ENCODE measurements at places on chromosomes 5 and 9. TPM values are rescaled to one million over a fixed set of nuclear protein-coding genes. Genes with fewer than 3 reads are reported as not detected.

DNA sequence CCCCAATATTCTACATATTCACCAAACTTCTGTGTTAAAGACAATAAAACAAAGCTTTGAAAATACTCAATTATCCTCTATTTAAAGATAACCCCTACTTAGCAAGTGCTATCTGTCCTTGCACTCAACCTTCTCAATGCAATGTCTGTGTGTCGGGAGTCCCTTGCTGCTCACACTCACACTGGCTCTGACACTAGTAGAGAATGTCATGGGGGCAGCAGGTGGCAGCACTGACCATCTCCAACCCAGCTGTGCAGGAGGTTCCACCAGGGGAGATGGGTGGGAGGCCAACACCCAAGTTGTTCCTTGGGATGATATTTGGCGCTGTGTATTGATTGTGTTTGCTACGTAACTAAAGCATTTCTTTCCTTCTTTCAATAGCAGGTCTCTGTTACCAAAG, 59.4 kb upstream of the SIMC1 start:
- no peak for DNase-seq

The CARD9 gene
- 4.0 TPM for total RNA-seq

GRCh38 chr5:172407241-172407691, 47.1 kb downstream of the SH3PXD2B start:
- DNase-seq = no peak

- no peak for DNase-seq
These were observed 521.0 kb upstream of the CHD1 start for GRCh38 chr5:99449786-99450185.

DNA sequence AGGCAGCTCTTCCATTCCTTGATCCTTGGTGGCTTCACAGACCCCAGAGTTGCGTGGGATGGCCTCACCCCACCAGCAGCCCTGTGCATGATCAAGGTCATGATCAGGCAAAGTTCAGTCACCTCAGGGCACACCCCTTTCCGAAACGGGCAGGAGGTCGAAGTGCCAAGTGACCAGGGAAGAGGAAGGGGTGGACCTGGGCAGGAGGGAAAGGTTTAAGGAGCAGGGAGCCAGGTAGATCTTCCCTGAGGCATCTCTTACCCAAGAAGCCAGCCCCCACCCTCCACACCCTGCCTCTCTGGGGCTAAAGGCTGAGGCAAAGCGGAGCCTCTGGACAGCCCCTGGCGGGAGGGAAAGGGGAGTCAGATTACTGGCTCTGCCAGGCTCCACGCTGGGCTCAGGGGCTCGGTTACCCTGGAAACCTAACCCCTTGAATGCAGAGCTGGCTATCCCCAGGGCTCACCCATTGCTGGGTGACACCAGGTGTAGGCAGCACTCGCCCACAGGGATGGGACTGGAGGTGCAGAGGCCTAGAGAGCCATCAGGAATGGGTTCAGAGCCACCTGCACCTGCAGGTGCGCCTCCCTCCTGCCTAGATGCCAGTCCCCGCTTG, 3.6 kb downstream of the MGAT4B start:
- no peak for DNase-seq

DNA sequence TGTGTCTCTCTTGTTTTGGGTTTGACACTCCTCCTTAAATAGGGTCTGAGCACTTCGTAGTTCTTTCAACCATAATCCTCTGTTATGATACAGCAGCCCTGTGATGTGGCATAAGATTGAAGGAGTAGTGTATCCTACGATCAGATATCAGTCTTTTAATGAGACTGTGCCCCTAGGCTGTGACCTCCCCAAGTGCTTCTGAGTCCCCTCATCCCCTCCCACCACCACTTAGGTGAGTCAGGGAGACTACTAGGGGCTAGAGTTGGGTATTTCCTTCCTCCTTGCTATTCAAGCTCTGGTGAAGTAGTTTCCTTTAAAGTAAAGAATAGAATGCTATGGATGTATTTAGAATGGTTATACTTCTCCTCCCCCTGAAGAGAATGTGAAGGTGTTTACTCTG, 637.2 kb upstream of the GRAMD2B start:
- DNase-seq = no peak

The SUSD3 gene
- 6.6 TPM for total RNA-seq

The OBP2A gene
- total RNA-seq = not detected

- DNase-seq = no peak
These were observed 703 bp downstream of the FAM120AOS start for GRCh38 chr9:93452710-93453046.

The LRRC19 gene
- not detected for total RNA-seq

The DBH gene
- total RNA-seq = 0.13 TPM

The GABRB2 gene
- 0.13 TPM for total RNA-seq

DNA sequence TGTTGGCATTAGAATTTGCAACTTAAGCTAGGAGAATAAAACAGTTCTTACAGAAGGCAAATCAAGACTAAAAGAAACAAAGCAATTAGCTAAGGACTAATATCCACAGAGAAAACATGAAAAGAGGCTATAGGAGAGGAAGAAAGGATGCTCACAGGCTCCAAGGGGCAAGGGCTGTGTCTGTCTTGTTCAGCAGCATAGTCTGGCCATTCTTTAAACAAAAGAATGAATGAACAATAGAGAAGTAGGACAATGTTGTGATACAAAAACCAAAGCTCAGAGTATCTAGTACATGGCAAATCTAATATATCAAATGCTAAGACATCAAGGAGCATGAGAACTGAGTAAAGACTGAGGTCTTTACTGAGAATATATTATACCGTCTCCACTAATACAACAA, 39.5 kb downstream of the PLPP1 start:
- no peak for DNase-seq

The RASEF gene
- 0.09 TPM for total RNA-seq

- no peak for DNase-seq
These were observed 22.9 kb downstream of the CDK7 start for GRCh38 chr5:69257577-69257976.

The PCDH12 gene
- 7.0 TPM for total RNA-seq

- no peak for DNase-seq
These were observed 3.2 kb upstream of the RPP25L start for GRCh38 chr9:34615132-34615531.

DNA sequence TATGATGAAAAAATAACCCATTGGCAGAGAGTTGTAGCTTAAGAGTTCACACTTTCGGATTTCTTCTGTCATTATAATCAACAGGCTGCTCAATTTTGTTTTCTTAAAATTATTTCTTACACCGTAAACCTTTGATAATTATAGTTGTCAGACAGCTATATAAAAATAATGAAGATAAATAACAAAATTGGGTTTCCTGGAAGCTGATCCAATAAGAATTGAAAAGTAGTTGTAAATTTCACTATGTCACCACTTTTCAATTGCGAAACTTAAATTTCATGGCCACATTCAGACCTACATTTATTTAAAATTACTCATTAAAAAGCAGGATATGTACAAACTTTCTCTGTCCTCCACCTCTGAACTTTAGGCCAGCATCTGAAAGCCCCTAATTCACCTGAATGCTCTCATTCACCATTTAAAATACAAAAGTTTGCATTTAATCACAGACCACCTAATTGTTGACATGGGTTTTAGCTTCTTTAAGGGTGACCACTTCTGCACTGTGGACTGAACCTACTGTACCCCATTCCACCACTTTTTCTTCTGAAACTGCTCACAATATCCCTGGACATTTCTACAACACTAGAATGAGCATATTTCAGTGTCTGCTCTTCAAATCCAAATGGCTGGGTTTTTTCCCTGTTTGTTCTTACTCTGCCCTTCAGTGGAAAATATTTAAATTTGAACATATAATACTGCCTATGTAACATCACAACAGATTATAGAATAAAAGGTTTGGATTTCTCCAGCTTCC, 680 bp downstream of the SELENOP start:
- DNase-seq = no peak

GRCh38 chr5:122921826-122922225, 76.4 kb downstream of the SNX24 start:
- no peak for DNase-seq

DNA sequence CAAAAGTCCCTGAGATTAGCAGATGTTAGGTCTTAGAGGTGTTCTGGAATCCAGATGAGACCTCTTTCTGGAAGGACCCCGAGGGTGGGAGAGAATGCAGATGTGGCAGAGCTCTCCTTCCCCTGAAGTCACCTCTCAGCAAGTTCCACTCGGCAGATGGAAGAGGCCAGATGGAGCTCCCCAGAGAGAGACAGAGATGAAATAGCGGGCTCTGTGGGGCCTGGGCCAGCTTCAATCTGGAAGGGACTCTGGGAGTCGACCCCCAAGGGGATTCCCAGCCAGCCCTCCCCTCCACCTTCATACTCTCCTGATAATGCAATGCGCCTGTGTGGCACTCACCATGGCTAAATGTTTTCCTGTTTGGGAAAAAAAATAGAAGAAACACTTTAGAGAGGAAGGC, 60.2 kb downstream of the WNK2 start:
- no peak for DNase-seq

DNA sequence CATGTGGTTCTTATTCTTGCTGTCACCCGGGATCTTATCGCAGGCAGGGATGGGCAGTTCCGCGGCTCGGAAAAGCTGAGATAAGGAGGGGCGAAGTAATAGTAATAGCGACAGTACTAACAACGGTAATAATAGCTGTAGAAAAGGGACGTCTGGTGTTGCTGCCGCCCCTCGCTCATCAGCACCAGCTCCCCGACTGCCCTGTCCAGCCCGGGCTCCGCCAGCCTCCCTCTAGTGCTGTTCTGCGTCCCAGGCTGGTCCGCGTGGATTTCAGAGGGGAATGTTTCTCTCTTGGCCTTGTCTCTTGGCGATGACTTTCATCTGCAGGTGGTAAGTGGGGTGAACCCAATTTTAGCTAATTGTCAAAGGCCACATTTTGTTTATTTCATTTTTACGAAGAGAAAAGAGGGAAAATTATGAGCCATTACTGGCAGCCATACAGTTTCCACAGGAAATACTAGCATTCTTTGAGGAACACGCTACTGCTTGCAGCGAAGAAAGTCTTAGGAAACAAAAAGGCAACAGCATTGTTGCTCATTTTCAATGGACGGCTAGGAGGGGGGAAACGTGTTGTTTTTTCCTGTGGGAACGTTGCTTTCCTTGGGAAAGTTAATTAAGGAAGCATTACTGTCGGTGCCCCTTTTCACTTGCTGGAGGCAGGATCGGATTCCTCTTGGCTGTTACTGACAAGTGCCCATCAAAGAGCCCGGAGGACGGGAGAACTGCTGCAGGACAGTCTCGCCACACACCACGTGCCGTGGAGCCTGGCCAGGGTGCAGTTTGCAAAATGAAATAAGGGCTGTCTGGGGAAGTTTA, 762 bp downstream of the SNCAIP start:
- no peak for DNase-seq

The CATSPER3 gene
- total RNA-seq = 0.80 TPM

The ANXA6 gene
- 211 TPM for total RNA-seq

The CCDC183 gene
- total RNA-seq = 2.5 TPM

The IL3 gene
- total RNA-seq = not detected

- no peak for DNase-seq
These were observed 5.9 kb downstream of the MED10 start for GRCh38 chr5:6372251-6373080.

- DNase-seq = no peak
These were observed 2.5 kb upstream of the EDF1 start for GRCh38 chr9:136868644-136869043.

The TRPM6 gene
- 3.5 TPM for total RNA-seq

DNA sequence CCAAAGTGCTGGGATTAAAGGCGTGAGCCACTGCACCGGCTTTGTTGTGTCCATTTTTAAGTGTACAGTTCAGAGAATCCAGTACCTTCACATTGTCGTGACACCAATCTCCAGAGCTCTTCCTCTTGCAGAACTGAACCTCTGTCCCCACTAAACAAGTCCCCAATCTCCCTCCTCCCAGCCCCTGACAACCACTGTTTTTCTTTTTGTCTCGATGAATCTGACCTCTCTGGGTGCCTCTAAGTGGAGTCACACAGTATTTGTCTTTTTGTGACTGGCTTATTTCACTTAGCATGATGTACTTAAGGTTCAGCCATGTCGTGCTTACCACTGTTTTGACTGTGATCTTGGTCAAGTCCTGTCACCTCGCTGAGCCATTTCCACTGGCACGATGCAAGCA, 1.6 kb downstream of the WDR38 start:
- no peak for DNase-seq

The DBN1 gene
- total RNA-seq = 63.5 TPM

GRCh38 chr9:107020040-107020530, 157.1 kb downstream of the ZNF462 start:
- no peak for DNase-seq

- no peak for DNase-seq
These were observed 40.0 kb downstream of the PRR16 start for GRCh38 chr5:120504057-120504456.

GRCh38 chr9:77251050-77251449, 73.7 kb downstream of the VPS13A start:
- no peak for DNase-seq

DNA sequence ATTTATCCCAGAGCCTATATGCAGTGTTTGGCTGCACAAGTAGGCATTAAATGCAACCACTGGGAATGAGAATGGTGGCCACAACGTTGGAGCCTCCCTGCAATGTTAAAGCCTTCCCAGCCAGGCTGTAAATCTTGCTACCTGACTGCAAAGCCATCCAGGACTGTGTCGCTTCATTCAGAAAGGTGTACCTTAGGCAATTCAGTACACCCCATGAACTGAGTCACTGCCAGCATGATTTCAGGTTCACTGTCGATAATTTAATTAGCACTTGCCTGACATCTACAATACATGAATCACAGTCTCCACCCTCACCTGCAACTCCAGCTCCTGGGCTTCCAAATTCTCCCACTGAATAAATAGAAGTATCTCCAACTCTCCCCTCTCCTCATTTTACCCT, 108.4 kb downstream of the SLIT3 start:
- DNase-seq = no peak

GRCh38 chr9:3548648-3549047, 22.8 kb upstream of the RFX3 start:
- no peak for DNase-seq

- no peak for DNase-seq
These were observed 42.9 kb downstream of the LRRTM2 start for GRCh38 chr5:138832218-138832617.

DNA sequence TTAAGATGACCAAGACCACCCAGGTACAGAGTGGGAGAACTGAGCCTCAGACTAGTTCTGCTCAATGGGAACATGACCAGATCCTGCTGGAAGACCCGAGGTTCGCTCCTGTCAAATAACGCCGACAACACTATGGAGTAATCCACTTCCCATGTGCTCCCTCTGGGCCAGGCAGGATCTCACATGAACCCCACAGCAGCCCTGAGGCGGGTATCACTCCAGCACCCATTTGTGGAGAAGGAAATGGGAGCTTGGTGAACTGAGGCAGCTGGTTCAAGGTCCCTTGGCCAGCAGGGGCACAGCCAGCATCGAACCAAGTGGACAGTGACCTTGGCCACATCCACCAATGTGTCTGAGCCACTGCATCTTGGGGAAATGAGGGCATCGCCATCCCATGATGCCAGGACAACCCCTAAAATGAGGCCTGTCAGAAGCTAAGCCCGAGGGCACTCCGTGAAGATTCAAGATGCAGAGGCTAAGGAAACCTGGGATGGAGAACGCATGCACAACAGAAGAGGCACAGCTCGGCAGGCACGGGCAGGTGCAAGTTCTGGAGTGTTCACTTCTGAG, 8.5 kb downstream of the ANKS6 start:
- no peak for DNase-seq

The FGF10 gene
- total RNA-seq = 13.1 TPM

GRCh38 chr9:2700909-2701550, 16.3 kb upstream of the KCNV2 start:
- DNase-seq = no peak

The IL9 gene
- total RNA-seq = not detected

Measured in sciatic nerve (tissue), 2 donors.